Cerebellar cortex (tissue), 1 donor: ENCODE measurements at places on chromosomes 11 and 22.

- DNase-seq, result no peak
These were observed 11.1 kb downstream of the FOLR3 start for GRCh38 chr11:72146625-72147024.

- DNase-seq, result peak; percentile 25
These were observed 5.3 kb upstream of the OR52M1 start for GRCh38 chr11:4539603-4540219.

GRCh38 chr11:70072461-70072860 is 5.7 kb upstream of the ANO1 start:
- DNase-seq, result no peak

DNA sequence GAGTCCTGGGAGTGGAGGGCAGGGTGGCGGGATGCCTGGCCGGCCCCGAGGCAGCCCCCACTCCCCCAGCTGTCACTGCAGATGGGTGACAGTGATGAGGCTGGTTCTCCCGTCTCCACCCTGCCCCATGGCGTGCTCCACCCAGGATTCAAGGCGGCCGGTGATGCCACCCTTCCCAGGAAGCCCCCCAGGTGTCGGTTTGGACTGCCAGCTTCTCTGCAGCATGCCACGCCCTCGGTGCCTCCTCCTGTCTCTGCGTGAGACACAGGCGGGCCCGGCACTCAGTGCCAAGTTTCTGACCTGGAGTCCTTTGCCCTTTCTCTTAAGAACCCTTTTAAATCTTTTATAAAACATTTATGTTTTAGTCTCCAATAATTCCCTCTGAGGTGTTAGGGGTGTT is 71.5 kb downstream of the MPPED1 start:
- no peak for DNase-seq

- no peak for DNase-seq
These were observed 65.1 kb downstream of the CLMP start for GRCh38 chr11:123129920-123130319.

DNA sequence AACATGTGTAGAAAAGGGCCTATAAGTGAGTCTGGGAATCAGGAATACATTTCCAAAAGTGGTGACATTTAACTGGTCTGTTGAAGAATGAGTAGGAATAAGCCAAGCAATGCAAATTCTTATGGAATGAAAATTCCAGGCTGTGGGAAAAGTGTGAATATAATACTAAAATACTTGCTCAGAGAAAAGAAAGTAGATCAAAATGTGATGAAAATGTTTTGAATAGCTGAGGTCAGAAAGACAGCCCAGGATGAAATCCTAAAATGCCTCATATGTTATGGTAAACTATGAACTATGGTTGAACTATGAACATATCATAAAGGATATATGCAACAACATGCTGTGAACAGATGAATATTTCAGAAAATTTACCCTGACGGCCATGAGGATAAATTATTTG is 688.3 kb upstream of the FAT3 start:
- no peak for DNase-seq

GRCh38 chr11:80937842-80938241 is 1497.0 kb upstream of the TENM4 start:
- no peak for DNase-seq

DNA sequence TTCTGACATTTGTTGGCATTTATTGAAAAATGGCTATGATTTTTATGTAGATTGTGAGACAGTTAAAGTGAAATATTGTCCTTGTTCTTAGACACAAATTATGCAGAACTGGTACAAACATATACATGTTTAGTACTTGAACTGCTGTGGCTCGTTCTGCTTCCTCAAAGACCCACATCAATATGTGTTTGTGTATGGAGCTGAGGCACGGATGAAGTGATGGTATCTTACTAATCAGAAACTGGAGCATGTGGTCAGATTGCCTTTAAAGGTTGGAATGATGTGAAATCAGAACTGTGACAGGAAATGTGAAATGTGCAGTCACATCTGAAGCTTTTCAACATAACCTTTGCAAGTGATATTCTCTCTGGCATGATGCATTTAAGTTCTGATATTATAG is 130.4 kb downstream of the NAV2 start:
- DNase-seq, result no peak

DNA sequence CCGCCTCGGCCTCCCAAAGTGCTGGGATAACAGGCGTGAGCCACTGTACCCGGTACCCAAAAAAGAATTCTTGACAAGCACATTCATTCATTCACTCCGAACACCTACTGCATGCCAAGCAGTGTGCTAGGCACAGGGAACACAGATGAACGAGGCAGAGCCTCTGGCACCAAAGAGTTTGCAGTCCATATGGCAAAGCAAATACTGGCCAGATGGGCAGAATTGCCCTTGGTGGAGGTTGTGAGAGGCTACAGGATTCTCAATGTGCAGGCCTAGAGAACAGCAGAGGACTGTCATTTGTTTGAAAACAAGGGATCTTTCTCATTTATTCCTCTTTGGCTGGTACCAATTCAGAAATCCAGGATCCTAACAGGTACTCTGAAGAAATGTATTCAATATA is 27.5 kb upstream of the MTCH2 start:
- peak; percentile 91 for DNase-seq

- no peak for DNase-seq
These were observed 312.7 kb downstream of the SOX6 start for GRCh38 chr11:16043617-16044016.

DNA sequence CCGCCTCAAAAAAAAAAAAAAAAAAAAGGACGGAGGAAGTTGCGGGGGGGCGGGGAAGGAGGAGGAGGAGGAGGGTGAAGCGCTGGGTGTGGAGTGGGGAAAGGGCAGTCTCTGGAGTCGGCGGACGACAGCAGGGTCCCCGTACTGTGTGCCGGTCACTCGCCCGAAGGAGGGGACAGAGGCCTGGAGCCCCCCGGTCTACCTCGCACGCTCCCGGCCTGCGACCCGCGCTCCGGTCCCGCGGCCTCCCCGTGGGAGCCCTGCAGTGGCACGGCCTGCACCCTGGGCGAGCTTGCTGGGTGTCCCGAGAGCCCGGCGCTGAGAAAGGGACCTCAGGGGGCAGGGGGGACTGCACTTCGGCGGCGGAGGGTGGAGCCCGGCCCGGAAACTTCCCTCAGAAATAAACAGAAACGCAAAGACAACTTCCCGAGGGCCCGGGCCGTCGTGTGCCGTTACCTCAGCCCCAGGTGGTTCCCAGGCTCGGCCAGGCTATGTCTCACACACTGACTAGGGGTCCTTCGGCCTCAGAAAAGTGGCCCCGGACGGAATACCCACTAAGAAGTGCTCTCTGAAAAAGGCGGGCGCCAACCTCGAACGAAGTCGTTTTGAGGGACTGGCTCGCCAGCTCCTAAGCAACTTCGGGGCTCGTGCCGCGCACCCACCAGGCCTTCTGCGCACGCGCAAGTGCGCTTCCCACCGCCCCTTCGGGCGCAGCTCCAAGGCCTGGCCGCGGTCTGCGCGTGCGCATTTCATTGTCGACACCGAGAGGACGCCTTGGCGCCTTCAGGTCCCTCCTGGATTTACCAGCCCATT is at the start of gene MAJIN:
MAJIN (minus strand) TSS at position 688 of the 813 bp plus-strand sequence. CDS start 12,703 bp downstream, outside the sequence.
- peak; percentile 79 for DNase-seq

GRCh38 chr11:94528551-94528950 is 15.2 kb upstream of the FUT4 start:
- DNase-seq, result no peak

DNA sequence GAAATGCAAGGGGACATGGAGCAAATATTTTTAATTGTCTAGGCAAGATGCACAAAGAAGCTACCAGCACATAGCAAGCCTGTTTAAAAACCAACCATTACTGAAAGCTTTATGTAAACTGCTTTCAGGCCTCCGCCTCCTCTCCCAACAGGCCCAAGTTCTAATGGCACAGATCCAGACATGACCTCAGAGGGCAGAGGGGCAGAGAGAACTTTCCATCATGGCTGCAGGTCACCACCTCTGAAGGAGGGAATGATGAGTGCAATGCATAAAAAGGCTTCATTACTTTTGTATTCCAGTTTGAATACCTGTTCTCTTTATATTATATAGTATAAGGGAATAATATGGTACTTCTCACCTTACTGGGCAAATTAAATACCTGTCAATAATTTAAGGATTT is 15.2 kb downstream of the DDX17 start:
- no peak for DNase-seq

GRCh38 chr22:45202333-45203149 is 38.2 kb downstream of the KIAA0930 start:
- no peak for DNase-seq

DNA sequence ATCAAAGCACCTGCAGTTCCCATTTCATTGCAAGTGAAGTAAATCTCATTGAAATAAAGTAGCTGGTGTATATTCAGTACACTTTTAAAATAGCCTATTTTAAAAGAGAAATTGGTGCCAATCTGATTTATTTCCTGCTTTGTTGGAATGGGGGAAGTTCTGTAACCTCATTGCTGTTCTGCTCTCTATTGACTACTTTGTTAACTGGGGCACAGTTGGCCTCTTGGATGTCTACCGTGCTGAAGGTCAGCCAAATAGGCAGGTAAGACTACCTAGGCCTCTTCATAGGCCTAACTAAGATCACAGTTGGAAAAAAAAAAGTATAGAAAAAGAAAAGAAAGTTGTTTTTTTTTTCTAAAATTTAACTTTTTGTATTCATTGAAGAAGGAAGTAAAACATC is 9.2 kb downstream of the CTNND1 start:
- no peak for DNase-seq

DNA sequence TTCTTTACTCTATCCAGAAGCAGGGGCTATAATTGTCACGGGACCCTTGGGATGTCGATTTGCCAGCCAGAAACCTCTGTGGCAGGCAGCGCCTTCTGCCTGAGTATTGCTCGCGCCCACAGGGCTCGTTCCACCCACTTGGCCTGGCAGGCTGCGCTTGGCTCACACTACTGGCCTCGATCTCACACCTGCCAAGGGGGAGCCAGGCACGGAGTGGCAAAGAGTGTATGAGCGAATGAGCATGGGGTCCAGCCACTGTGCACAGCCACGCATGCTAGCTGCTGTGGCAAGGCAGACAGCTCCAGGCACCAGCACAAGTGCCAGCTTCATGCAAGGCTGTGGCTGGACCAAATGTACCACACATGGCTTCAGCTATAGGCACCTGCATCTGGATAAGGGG is 599.8 kb downstream of the DLG2 start:
- DNase-seq, result no peak

GRCh38 chr11:66146074-66146473 is 76.0 kb downstream of the PACS1 start:
- DNase-seq, result no peak

DNA sequence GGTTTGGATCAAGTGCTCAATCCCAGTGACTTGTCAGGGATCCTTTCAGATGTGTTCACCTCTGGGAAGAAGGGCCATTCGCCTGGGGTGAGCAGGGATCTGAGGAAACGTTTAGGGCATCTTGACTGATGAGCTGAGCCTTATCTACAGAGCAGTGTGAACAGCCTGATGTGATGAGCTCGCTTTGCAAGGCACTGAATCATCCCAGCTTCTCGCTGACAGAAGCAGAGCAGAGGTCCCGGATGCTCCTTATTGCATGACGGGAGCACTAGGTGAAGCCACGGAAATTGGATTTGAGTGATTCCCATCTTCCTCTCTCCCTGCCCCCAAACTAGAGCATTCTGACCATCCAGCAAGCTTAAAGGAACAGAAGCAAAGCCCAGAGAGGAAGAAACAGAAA is 46.5 kb downstream of the SEZ6L start:
- DNase-seq, result no peak
